ENCODE measurements at places on chromosomes 12 and 14.

GRCh38 chr12:47772094-47772660 lies 861 bp upstream of the SLC48A1 start:
- no peak for DNase-seq

- no peak for DNase-seq
Measured at GRCh38 chr12:116726694-116727093, 11.2 kb downstream of the SPRING1 start.

- no peak for DNase-seq
Measured at GRCh38 chr12:47829584-47829983, 9.9 kb upstream of the HDAC7 start.

- no peak for DNase-seq
Measured at GRCh38 chr12:32118806-32119205, 12.2 kb downstream of the BICD1 start.

- DNase-seq = no peak
Measured at GRCh38 chr12:121576851-121577391, 3.9 kb downstream of the KDM2B start.

GRCh38 chr14:39432179-39432618 lies at the start of gene FBXO33:
TSS of gene FBXO33 (minus strand) at chr14:39432433. CDS start at chr14:39432162, 271 bp downstream.
- DNase-seq = peak; percentile 97

GRCh38 chr14:24607635-24608514 lies 1.6 kb downstream of the GZMH start:
- DNase-seq = no peak

DNA sequence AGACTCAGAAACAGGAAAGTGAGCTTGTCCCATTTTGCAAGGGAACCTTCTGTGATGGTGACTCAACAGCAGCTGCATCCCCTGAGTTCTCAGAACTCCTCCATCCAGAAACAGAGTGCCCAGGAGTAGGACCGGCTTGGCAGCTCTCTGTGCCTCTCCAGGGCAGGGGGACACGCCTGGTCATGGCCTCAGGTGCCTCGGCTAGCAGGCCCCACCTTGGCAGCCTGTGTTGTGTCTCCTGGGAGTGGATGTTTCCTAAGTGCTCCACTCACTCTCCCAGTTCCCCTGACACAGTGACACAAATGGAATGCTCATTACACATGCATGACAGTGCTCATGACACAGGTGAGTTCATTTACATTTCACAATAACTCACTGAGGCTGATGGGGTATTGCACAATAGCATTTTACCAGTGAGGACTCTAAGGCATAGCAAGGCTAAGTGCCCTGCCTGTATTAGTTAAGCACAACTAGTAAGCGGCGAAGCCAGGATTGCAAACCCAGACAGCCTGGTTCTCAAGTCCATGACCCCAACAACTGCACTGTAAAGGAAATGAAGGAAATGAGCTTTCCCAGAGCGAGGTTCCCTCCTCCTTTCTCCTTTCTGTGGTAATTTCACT lies 47.4 kb downstream of the CALM1 start:
- no peak for DNase-seq

DNA sequence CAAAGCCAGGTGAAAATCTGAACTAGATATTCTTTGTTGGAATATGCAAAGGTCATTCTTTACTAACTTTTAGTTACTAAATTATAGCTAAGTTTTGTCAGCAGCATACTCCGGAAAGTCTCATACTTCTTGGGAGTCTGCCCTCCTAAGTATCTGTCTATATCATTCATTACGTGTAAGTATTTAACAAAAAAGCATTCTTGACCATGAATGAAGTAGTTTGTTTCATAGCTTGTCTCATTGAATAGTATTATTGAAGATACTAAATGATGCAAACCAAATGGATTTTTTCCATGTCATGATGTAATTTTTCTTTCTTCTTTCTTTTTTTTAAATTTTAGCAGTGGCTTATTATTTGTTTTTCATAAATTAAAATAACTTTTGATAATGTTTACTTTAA lies 9.8 kb upstream of the SPX start:
- DNase-seq = no peak

DNA sequence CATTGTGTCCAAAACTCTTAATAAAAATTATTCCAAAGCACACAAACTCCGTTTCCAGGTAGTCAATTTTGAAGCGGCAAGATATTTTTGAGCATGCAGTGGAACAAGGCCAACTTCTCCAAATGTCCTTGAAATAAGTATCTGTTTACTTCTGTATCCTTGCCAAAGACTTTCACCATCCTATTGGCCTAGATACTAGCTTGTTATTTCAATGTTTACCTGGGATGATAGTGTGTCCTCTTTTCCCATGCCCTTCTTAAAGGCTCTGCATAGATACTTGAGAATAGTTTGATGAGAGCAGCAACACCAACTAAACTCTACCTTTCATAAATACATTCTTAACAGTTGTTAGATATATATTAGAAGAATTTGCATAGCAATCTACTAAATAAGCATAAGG lies 160.9 kb downstream of the KCNC2 start:
- no peak for DNase-seq

- DNase-seq = no peak
Measured at GRCh38 chr14:56137849-56138248, 19.6 kb downstream of the PELI2 start.

- no peak for DNase-seq
Measured at GRCh38 chr12:83629931-83630330, 943.2 kb downstream of the TMTC2 start.

DNA sequence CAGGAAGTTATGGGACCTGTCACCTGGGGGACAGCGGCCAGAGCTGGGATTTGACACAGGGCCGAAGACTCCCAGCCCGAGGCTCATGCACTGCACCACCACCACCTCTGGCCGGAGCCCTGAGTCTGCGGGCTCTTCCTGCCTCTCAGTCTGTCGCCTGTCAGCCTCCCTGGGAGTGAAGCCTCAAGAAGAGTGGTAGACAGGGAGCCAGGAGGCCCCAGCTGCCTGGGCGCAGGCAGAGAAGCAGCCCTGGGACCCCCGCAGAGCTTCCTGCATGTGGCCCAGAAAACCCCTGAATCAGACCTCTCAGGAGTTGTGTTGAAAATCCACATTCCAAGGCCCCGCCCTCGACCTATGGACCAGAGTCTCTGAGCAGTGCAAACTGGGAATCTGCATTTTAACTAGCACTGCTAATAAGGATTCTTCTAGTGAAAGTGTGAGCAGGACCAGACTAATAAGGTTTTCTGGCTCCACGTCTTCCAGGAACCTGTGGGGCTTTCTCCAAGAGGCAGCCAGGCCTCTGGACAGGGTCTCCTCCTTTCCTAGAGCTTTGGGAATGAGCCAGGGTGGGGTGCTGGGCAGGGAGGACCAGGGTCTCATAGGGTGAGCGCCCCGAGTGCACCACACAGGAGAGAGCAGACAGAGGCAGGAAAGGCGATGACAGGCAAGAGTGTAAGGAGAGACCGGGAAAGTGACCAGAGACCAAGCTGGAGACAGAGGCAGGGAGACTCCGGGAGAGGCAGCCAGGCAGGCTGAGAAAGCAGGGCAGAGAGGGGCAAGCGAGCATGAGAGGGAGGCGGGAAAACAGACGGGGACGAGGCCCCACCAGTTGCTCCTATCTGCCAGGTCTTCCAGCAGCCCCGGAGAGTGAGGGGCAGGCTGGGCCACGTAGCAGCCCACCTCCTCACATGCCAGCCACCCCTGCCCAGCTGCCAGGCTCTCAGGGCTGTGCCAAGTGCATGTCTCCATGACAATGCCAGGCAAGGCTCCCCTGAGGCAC lies 112.4 kb downstream of the BCL11B start:
- DNase-seq = no peak

- DNase-seq = no peak
Measured at GRCh38 chr12:109182041-109182839, 65.9 kb downstream of the ACACB start.

GRCh38 chr12:21776175-21776574 lies 1.7 kb upstream of the KCNJ8 start:
- no peak for DNase-seq

GRCh38 chr12:47267571-47267970 lies 187.8 kb upstream of the AMIGO2 start:
- DNase-seq = no peak

- no peak for DNase-seq
Measured at GRCh38 chr12:48716168-48716492, 377 bp downstream of the CCNT1 start.

DNA sequence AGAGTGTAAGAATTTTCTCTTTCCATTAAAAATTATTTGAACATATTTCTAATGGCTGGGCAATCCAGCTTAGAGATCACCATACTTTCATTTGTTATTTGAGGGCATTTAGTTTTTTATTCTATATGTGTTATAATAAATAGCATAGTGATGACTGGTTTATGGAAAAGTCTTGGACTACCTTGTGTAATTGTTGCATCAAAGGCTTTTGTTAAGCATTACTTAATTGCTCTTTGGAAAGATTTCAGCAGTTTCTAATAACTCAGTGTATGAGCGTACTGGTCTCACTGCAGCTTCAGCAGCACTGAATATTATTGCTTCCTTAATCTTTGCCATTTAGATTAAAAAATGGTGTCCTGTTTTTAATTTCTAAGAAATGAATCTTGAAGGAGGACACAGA lies 22.8 kb downstream of the TMEM19 start:
- no peak for DNase-seq

- DNase-seq = no peak
Measured at GRCh38 chr14:105377555-105378182, 20.7 kb upstream of the TEX22 start.

DNA sequence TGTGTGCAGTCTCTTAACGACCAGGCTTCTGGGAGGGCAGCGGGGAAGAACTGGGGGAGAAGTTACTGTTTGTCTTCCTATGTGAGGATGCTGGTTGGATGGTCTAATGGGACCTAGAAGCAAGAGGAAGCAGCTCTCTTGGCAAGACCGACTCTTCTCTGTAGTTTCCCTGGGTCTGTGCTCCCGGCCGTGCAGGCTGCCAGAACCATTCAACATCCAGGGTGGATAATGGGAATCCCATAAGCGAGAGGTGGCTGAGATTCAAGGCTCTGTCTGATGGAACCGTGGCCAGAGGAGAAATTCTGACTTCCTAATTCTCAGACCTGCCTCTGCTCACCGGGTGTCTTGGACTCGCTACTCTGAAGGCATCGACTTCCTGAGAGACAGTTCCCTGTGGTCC lies 561.0 kb upstream of the TBX3 start:
- no peak for DNase-seq

DNA sequence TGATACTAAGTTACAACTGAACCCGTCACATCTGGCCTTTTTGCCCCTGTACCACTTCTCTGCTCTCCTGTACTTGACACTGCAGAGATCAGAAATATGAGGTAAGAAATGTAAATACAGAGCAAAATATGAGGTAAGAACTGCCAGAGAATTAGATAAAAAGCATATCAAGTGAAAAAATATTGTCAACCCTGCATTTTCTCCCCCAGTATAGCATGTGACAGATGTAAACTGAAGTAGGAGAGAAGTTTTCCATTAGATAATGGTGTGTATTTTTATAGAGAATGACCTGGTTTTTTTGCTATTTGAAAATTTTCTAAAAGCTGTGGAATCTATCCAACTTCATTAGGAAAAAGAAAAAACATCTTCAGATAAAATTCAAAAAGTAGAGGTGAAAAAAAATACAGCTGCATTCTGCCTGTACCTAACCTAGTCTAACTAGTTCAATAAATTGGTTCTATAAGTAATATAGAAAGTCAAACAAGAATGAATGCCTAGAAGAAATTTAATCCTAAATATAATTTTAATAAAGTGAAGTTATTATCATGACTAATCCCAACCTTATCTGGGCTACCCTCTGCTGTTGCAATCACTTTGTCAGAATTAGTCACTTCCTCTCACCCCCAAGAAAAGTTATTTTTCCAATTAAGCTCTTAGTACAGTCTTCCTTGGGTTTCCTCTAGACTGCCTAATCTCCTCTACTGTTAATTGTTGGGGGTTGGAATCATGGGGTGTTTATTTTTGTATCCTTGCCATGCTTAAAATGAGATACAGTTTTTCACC lies 210.0 kb downstream of the RASSF9 start:
- DNase-seq = no peak

DNA sequence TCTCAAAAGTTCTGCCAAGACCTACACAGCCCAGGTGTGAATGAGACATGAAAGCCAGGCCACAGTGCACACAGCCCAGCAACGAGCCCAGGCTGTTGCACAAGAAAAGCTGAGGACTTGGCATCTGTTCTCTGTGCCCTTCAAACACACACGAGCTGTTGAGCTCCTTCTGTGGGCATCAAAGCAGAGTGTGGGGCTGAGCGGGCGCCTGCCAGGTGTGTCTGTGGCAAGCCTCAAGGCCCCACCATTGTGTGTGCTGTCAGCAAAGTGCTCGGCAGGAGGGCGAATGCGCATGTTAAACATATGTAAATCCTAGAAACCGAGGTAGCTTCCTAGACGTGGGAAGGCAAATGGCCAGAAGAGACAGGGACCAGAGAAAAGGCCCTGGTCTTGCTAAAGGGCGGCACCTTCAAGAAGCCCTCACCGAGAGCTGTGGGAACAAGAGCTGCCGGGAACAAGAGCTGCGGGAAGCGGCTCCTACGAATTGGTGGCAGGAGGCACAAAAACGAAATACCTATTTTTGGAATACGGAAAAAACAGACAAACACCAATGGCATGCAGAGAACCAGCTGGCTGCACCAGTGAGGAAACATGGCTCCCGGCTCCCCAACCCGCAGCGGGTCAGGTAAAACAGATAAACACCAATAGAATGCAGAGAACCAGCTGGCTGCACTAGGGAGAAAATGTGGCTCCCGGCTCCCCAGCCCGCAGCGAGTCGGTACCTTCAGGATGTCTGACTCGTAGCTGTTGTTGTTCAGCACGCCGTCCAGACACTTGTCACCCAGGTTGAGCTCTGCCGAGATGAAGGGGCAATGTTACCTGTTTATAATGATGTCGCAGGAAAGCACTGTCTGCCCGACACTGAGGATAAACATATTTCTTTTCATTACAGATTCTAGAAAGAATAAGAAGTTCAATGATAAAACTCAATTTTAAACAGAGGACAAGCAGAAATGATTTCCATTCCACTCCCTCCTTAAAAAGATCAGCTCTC lies 19.0 kb upstream of the GOLGA3 start:
- DNase-seq = no peak

DNA sequence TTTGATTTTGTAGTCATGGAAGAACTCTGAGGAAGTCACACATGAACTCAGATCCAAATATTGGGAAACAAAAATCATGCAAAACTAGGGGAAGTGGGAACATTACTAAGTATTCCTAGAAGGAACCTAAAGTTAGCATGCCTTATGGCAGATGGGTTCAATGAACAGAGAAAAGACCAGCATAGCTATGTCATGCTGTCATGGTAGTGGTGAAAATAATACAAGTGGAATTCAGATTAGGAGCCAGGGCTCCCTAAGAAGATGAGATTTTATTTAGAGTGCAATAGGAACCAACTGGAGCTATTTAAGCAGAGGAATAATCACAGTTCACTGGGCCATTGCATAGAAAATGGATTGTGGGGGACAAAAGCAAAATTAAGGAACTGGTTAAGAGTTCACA lies 134.0 kb downstream of the DIO2 start:
- no peak for DNase-seq

DNA sequence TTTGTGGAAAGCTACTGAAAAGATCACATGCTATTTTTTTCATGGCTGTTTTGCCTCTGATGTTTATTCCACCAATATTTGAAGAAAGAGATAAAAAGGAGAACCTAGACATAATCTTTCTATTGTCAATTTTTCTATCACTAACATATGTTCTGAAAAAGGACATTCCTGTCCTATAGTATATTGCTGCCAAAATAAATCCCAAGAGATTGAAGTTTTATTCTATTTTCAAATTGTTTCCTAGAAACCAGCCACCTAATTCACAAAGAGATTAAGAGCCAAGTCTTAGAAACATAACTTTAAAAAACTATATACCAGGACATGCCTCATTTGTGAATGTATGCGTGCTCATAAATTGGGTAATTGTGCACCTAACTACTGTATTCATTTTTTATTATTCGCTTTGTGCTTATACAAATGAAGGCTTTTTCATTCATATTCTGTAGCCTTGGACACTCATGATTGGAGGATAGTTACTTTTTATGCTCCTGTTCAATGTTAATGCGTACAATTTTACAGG lies 200.7 kb downstream of the FUT8 start:
- DNase-seq = no peak
